ENCODE measurements at places on chromosomes 12 and 14. TPM values are rescaled to one million over a fixed set of nuclear protein-coding genes. Genes with fewer than 3 reads are reported as not detected.

GRCh38 chr12:84825149-84825548, 87.5 kb downstream of the SLC6A15 start:
- DNase-seq, result no peak
- no peak overlapping the region for H3K27ac ChIP-seq
- H3K36me3 ChIP-seq, result no peaks in the 10 kb centered on the region
- no peaks in the 10 kb centered on the region for H3K27me3 ChIP-seq

DNA sequence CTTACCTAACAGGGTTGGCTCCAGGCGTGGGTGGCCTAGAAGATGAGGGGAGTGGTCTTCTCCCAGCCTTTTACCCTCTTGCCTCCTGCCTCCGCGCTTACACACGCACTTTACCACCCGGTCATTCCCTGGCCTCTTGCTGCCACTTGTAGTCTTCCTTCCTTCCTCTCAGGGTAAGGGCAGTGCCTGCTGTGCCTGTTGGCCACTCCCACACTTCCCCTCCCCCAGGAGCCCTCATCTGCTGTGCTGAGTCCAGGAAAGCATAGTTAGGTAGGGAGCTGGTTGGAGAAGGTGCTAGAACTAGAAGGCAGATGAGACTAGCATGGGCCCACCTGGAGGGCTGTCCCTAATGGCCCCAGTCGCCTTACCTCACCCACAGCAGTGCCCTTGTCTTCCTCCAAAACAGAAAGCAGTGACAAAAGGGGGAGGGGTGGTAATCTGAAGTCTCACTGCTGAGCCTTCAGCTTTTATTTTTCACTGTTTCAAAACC, 54.3 kb upstream of the SRSF5 start:
- no peak for DNase-seq
- H3K36me3 ChIP-seq, result peaks cover 17% of the 10 kb centered on the region
- peak overlapping the region; percentile 41 for H3K4me3 ChIP-seq
- H3K27me3 ChIP-seq, result no peaks in the 10 kb centered on the region
- H3K4me1 ChIP-seq, result peaks cover 59% of the 10 kb centered on the region
- H3K27ac ChIP-seq, result peak overlapping the region; percentile 91

GRCh38 chr14:50829489-50830043, 1.4 kb downstream of the NIN start:
- H3K27ac ChIP-seq, result peak overlapping the region; percentile 32
- peaks cover 13% of the 10 kb centered on the region for H3K27me3 ChIP-seq
- no peak for DNase-seq
- H3K4me1 ChIP-seq, result peaks cover 77% of the 10 kb centered on the region
- H3K36me3 ChIP-seq, result peaks cover 5% of the 10 kb centered on the region

DNA sequence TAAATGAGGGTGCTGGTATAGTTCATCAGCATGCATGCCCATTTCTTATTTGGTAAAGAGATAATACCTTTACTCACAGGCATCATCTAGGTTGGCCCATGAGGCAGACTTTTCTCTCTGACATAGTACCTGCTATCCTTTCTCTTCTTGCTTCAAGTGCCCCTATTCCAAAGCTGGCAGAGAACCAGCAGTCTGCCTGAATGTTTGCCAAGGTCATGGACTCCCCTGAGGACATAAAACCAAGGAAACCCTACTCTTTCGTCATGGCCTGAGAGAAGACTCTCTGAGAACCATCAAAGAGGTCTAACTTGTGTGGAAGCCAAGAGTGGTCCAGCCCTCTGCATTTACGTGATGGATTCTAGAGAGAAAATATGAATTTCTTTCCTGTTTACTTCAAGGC, 11.9 kb downstream of the PPP1R36 start:
- H3K4me1 ChIP-seq, result no peaks in the 10 kb centered on the region
- H3K4me3 ChIP-seq, result no peak overlapping the region

Gene MRPS35
- total RNA-seq, result 64.0 TPM

DNA sequence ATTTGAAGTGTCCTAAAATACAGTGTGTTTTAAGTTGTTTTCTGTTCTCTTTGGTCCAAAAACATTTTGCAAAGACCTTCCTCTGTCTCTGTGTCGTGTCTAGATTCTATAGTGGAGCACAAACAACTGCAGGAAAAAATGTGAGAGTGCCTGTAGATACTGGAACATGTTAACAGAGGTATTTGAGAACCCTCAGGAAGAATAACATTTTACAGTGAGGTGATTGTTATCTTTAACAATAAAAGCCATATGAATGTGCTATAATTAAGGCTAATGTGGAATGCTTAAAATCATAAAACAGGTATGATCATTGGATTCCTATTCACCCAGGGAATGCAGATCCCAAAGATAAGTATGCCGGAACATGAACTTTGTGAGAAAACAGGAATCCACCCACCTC, 98.0 kb downstream of the SAMD4A start:
- no peak for DNase-seq
- peaks cover 13% of the 10 kb centered on the region for H3K4me1 ChIP-seq
- no peak overlapping the region for H3K27ac ChIP-seq
- H3K27me3 ChIP-seq, result peaks cover 48% of the 10 kb centered on the region

DNA sequence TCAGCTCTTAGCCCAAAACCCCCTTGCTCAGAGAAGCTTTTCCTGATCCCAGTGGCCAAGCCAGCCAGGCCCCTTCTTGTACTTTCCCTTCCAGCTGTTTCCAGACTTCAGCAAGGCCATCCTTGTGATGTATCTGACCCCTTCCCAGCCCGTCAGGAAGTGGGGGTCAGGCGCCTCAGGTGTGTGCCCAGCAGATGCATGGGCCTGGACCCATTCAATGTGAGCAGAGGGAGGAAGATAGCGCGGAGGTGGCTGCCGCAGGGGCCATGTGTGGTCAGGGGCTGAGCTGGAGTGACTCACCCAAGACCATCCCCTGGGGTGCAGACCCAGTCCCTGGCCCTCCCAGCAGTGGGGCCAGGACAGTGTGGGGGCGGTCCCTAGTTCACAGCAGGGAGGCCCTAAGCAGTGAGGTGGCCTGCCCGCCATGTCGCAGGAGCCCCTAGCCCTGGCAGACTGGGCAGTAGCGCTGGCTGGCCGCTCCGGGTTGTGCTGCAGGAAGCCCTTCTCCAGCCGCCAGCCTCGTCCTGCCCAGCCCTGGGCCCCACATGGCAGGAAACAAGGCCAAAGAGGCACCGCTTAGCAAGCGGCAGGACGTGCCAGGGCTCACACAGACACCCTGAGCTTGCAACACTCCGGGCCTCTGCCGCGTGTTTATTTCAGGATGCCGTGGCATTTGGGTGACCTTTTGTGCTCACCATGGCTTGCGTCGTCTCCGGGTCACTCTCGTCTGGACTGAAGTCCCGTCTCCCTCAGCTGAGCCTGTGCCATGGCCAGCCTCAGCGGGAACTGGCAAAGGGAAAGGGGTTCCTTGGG, 12.0 kb downstream of the ADSS1 start:
- H3K4me1 ChIP-seq, result no peaks in the 10 kb centered on the region
- no peak overlapping the region for H3K4me3 ChIP-seq
- no peaks in the 10 kb centered on the region for H3K36me3 ChIP-seq
- no peak overlapping the region for H3K27ac ChIP-seq
- H3K27me3 ChIP-seq, result no peaks in the 10 kb centered on the region

Gene EXOC3L4
- total RNA-seq, result not detected

Gene EID3
- total RNA-seq, result 4.9 TPM

DNA sequence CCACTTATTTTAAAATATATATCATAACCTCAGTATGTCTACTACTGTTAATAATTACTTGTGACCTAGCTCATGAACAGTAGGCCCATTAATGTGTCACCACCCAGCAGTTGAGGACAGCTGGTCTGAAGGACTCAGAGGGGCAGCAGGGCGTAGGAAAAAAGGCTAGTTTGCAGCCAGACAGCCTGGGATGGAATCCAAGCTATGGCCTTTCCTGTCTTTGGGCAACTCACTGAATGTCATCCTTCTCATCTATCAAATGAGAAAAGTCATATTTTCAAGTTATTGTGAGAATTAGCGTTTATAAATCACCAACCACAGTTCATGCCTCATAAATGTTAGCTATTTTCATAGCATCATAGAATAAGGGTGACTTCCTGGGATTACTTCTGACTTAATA, 12.3 kb downstream of the DENND5B start:
- H3K4me3 ChIP-seq, result no peak overlapping the region
- H3K4me1 ChIP-seq, result no peaks in the 10 kb centered on the region
- H3K27me3 ChIP-seq, result peaks cover 3% of the 10 kb centered on the region
- H3K27ac ChIP-seq, result no peak overlapping the region
- H3K36me3 ChIP-seq, result no peaks in the 10 kb centered on the region

- no peak overlapping the region for H3K27ac ChIP-seq
- no peaks in the 10 kb centered on the region for H3K36me3 ChIP-seq
- no peaks in the 10 kb centered on the region for H3K27me3 ChIP-seq
- no peak overlapping the region for H3K4me3 ChIP-seq
Observed at GRCh38 chr12:85237327-85237726, 42.7 kb upstream of the ALX1 start.

GRCh38 chr12:7103837-7104584, 5.0 kb downstream of the C1RL start:
- no peaks in the 10 kb centered on the region for H3K27me3 ChIP-seq
- H3K27ac ChIP-seq, result peak overlapping the region; percentile 3
- H3K36me3 ChIP-seq, result peaks cover 12% of the 10 kb centered on the region
- H3K4me3 ChIP-seq, result no peak overlapping the region

- no peak overlapping the region for H3K4me3 ChIP-seq
- H3K27ac ChIP-seq, result no peak overlapping the region
- peaks cover 21% of the 10 kb centered on the region for H3K36me3 ChIP-seq
- DNase-seq, result no peak
- H3K27me3 ChIP-seq, result no peaks in the 10 kb centered on the region
Observed at GRCh38 chr12:55652352-55652751, 15.7 kb downstream of the OR10P1 start.

GRCh38 chr14:54808326-54809161, 94.1 kb downstream of the GCH1 start:
- H3K27me3 ChIP-seq, result peaks cover 17% of the 10 kb centered on the region
- H3K27ac ChIP-seq, result no peak overlapping the region
- no peak for DNase-seq
- H3K4me1 ChIP-seq, result peaks cover 16% of the 10 kb centered on the region
- H3K36me3 ChIP-seq, result no peaks in the 10 kb centered on the region

Gene KLRC2
- total RNA-seq, result 1.9 TPM

All from activated T-cell treated with anti-CD3 and anti-CD28 coated beads, Interleukin-2, amount 50 U/mL, for 72 hours (primary cell).